Cardiac atrium fibroblast (primary cell): ENCODE measurements at places on chromosomes 4 and X. TPM values are rescaled to one million over a fixed set of nuclear protein-coding genes. Genes with fewer than 3 reads are reported as not detected.

PGK1 gene
- 926 and 1,058 TPM in 2 replicates for total RNA-seq

FMR1NB gene
- not detected in 2 replicates for total RNA-seq

DRD5 gene
- total RNA-seq: not detected in 2 replicates

AFP gene
- total RNA-seq: 2.7 TPM in 1 of 2 replicates, not detected in the other

BTC gene
- not detected in 2 replicates for total RNA-seq

DIPK2B gene
- 0.54 and 3.2 TPM in 2 replicates for total RNA-seq

DGAT2L6 gene
- total RNA-seq: not detected in 2 replicates

ABCG2 gene
- under 0.01 and 0.32 TPM in 2 replicates for total RNA-seq

G3BP2 gene
- 101 and 103 TPM in 2 replicates for total RNA-seq

C4orf36 gene
- 0.49 TPM in 1 of 2 replicates, not detected in the other for total RNA-seq

ERAS gene
- not detected in 2 replicates for total RNA-seq

HEPH gene
- total RNA-seq: 19.1 and 33.2 TPM in 2 replicates

VCX3A gene
- total RNA-seq: not detected in 2 replicates

ADGRL3 gene
- 0.90 and 13.3 TPM in 2 replicates for total RNA-seq

GCNA gene
- total RNA-seq: 0.54 and 0.81 TPM in 2 replicates

ATP5ME gene
- 64.3 and 109 TPM in 2 replicates for total RNA-seq

CLDN22 gene
- total RNA-seq: not detected in 2 replicates

RIPPLY1 gene
- not detected in 2 replicates for total RNA-seq

IQSEC2 gene
- 7.2 and 7.9 TPM in 2 replicates for total RNA-seq

C4orf50 gene
- total RNA-seq: not detected in 2 replicates

EDNRA gene
- total RNA-seq: 8.3 and 12.3 TPM in 2 replicates

NUDT9 gene
- total RNA-seq: 14.6 and 18.6 TPM in 2 replicates

KLKB1 gene
- 3.1 and 6.0 TPM in 2 replicates for total RNA-seq

CLCN3 gene
- total RNA-seq: 26.7 and 29.8 TPM in 2 replicates

MAPK10 gene
- 3.9 and 7.0 TPM in 2 replicates for total RNA-seq

MMRN1 gene
- total RNA-seq: 0.65 and 2.0 TPM in 2 replicates

PHOX2B gene
- not detected in 2 replicates for total RNA-seq

GAB1 gene
- 13.4 and 17.0 TPM in 2 replicates for total RNA-seq

NSDHL gene
- total RNA-seq: 19.7 and 25.8 TPM in 2 replicates

TMPRSS11E gene
- not detected in 2 replicates for total RNA-seq

IL2 gene
- not detected in 2 replicates for total RNA-seq

SULT1B1 gene
- 0.65 and 4.7 TPM in 2 replicates for total RNA-seq

CNKSR2 gene
- total RNA-seq: under 0.01 and 0.32 TPM in 2 replicates

NPY1R gene
- total RNA-seq: 2.6 and 3.6 TPM in 2 replicates

YY2 gene
- total RNA-seq: 0.36 and 1.1 TPM in 2 replicates

SMIM10L2A gene
- under 0.01 and 0.49 TPM in 2 replicates for total RNA-seq

IRF2 gene
- total RNA-seq: 26.4 and 28.5 TPM in 2 replicates

SERTM2 gene
- total RNA-seq: not detected in 2 replicates

NEIL3 gene
- total RNA-seq: 0.65 and 1.3 TPM in 2 replicates

PTTG2 gene
- not detected in 2 replicates for total RNA-seq

GUCY1B1 gene
- total RNA-seq: 3.4 and 4.5 TPM in 2 replicates

ZFP42 gene
- total RNA-seq: 0.18 TPM in 1 of 2 replicates, not detected in the other

KIAA1210 gene
- total RNA-seq: not detected in 2 replicates

VSIG1 gene
- 0.16 TPM in 1 of 2 replicates, not detected in the other for total RNA-seq

P2RY4 gene
- not detected in 2 replicates for total RNA-seq

TNIP3 gene
- total RNA-seq: 0.72 and 0.81 TPM in 2 replicates

FDCSP gene
- not detected in 2 replicates for total RNA-seq

ERVMER34-1 gene
- 0.16 TPM in 1 of 2 replicates, not detected in the other for total RNA-seq

USP17L12 gene
- total RNA-seq: not detected in 2 replicates

PTCHD1 gene
- total RNA-seq: under 0.01 TPM in 1 of 2 replicates, not detected in the other

SCD5 gene
- total RNA-seq: 21.7 and 35.3 TPM in 2 replicates

SPACA5B gene
- total RNA-seq: not detected in 2 replicates

MAGEA9B gene
- total RNA-seq: not detected in 2 replicates

CORIN gene
- not detected in 2 replicates for total RNA-seq

TADA2B gene
- 9.9 and 11.0 TPM in 2 replicates for total RNA-seq

TCP11X2 gene
- not detected in 2 replicates for total RNA-seq

SHOX gene
- not detected in 2 replicates for total RNA-seq

OPRPN gene
- not detected in 2 replicates for total RNA-seq
